Fibroblast of skin of right biceps (primary cell): ENCODE measurements at places on chromosomes 13 and 19.

DNA sequence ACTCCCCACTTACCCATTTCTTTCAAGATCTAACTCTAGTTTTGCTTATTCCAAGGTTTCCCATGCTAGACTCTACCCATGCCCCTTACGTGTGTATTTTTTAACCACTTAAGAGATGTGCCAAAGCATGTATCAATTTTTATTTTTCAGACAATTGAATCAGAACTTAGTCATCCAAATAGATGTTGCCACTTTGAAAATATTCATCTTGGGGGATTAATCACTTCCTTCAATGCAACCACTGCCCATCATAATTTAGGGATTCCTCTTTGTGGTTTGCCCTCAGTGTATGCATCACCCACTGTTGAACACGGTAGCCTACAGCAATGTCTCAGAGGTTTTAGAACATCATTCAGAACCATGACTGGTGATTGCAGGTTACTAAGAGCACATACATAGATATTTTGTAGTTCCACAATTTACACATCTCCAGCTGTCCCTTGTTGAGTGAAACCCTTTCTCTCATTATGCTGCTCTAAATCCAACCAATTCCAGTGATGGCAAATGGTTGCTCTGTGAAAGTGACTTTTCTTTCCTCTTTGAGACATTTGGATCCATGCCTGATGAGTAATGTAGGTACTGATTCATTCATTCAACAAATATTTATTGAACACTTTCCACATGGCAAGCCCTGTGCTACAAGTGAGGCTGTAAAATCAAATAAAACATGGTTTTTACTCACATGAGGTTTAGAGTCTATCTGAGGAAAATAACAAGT is 60.6 kb upstream of the SERP2 start:
- peak; percentile 96 for DNase-seq

DNA sequence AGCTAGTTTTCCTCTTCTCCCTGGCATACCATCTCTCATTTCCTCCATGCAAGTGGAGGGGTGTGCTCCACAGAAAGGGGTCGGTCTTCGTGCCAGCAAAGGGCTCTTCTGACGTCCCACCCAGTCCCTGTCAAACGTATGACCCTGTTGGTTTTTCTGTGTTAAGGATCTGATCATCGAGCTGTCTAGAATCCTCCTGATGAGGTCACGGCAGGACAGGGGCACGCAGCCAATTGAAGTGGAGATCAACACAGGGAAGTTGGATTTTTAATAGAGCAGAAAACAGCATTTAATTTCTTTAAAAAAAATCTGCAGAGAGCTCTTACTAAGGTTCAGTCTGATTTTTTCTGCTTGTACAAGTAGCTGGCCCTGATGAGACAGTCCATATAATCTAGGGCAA is 339.4 kb downstream of the TEX29 start:
- no peak for DNase-seq

GRCh38 chr13:44484562-44485138 is 91.5 kb downstream of the TSC22D1 start:
- DNase-seq: no peak

DNA sequence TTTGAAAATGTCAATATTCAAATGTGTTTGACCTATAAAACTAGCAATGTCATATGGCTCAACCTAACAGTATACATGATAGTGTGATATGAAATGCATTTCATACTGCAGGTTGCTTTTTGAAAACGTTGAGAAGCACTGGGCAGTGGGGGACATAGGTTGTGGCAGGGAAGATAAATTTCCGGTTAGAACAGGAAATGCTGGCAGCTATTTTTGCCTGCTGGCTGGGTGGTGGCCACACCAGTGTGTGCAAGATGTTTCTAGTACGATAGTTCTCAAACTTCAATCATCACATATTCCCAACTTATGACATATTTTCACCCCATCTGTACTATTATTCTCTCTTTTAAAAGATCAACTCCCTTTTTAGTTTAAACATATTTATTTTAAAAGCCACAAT is 17.2 kb downstream of the FXYD5 start:
- DNase-seq: no peak

DNA sequence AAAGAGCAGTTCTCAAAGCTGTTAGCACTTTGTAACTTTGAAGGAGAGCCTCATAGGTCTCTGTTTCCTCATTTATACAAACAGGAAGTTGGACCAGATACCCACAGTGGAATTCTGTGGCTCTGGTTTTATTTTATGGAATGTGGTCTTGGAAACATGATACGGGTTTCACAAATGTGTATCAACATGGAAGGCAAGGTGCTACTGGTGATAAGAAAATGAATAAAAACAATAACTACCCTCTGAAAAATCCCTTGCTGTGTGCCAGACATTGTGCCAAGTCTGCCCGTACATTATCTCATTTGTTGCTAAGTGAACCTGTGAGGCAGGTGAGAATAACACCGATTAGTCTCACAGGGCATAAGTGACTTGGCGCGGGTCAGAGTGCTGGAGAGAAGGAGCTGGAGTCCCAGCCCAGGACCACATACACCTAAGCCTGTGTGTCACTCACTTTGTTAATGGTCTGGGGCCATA is 45.0 kb upstream of the RNF113B start:
- DNase-seq: peak; percentile 72

DNA sequence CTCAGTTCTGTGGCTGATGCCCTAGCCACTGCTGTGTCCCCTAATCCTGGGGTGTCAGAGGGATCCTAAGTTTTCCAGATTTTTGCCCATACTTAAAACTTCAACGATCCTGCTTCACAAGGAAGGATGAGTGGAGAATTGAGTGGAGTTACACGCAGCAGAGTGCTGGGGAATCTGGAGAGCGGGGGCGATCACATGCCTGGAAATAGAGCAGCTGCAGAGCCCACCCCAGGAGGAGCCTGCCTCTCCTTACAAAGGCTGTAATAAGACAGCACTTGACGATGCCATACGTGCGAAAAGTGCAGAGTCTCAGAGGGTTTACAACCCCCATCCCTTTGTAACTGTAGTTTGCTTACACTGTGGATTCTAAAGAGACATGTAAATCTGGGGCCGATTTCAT is 40.6 kb downstream of the SUGP2 start:
- no peak for DNase-seq

DNA sequence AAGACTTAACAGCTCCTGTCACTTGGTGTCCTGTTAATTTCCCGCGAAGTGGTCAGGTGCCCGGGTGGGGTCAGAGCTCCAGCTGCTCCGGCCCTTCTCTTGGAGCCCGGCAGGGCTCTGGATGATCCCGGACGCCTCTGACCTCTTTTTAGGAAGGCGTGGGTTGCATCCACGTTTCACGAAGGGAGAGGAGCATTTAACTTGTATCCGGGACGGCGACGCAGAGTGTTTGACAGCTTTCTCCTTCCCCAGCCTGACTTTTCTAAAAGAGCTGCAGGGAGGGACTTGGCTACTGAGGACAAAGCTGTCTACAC is 656 bp downstream of the ZNF155 start:
- peak; percentile 8 for DNase-seq

- peak; percentile 67 for DNase-seq
Measured at GRCh38 chr13:31742097-31742734, 2.9 kb downstream of the RXFP2 start.

GRCh38 chr19:17294051-17294891 is 9.0 kb downstream of the ABHD8 start:
- peak; percentile 26 for DNase-seq

- DNase-seq: no peak
Measured at GRCh38 chr13:30607908-30608307, 9.8 kb upstream of the USPL1 start.

DNA sequence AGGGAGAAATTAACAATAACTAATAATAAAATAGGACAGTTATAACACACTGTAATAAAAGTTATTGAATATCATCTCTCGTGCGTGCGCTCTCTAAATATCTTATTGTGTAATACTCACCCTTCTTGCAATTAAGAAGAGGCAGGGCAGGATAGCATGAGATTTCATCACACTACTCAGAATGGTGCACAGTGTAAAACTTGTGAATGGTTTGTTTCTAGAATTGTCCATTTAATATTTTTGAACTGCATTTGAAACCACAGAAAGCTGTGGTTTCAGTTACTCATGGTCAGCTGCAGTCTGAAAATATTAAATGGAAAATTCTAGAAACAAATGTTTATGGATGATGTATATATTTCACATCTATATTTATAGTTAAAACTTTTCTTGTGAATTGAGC is 161.1 kb downstream of the DCT start:
- DNase-seq: peak; percentile 34

DNA sequence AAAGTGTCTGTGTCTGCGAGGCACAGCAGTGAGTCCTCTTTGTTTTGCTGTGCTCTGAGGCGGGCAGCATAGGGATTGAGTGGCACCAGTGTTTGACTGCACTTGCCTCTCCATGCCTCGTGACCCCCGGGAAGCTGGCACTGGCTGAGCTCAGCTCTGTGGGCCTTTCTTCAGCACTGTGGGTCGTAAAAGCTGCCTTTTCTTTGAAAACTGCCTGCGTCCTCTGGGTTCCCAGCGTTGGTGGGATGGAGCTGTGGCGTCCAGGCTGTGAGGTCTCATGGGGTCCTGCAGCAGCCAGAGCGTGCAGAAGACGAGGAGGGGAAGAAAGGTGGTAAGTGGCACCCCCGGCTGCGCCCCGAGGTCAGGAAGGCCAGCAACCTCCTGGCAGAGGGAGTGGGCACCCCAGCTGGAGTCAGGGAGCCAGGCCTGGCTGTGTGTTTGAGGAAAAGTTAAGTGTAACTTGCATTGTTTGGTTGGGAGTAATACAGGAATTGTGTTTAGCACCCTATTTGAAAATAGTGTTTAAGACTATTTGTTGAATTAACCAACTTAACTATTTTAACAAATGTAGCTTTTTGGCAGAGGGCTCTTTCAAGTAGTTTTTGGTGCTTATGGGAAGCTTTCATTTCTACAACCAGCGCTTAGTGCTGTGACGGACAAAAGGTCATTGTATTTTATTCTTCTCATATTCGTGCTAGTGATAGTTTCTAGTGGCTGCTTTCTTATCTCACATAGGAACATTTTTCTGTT is 79.3 kb upstream of the TEX29 start:
- no peak for DNase-seq

GRCh38 chr19:57773488-57773887 is 4.0 kb downstream of the ZNF586 start:
- DNase-seq: no peak
